Activated T-helper 1 cell treated with anti-CD3 and anti-CD28 coated beads, Interleukin-12 subunit alpha, Interleukin-12 subunit beta, Interleukin-2, Interleukin-4 antibody, amounts not matched to agents 30 ng/mL and 10 ng/mL and 1 ng/mL, durations not matched to agents 14 hours and 24 hours and 36 hours (primary cell): ENCODE measurements at places on chromosomes 11 and 22. TPM values are rescaled to one million over a fixed set of nuclear protein-coding genes. Genes with fewer than 3 reads are reported as not detected.
A peak's percentile ranks its signal among the peaks of the same experiment; 100 is the strongest.

DNA sequence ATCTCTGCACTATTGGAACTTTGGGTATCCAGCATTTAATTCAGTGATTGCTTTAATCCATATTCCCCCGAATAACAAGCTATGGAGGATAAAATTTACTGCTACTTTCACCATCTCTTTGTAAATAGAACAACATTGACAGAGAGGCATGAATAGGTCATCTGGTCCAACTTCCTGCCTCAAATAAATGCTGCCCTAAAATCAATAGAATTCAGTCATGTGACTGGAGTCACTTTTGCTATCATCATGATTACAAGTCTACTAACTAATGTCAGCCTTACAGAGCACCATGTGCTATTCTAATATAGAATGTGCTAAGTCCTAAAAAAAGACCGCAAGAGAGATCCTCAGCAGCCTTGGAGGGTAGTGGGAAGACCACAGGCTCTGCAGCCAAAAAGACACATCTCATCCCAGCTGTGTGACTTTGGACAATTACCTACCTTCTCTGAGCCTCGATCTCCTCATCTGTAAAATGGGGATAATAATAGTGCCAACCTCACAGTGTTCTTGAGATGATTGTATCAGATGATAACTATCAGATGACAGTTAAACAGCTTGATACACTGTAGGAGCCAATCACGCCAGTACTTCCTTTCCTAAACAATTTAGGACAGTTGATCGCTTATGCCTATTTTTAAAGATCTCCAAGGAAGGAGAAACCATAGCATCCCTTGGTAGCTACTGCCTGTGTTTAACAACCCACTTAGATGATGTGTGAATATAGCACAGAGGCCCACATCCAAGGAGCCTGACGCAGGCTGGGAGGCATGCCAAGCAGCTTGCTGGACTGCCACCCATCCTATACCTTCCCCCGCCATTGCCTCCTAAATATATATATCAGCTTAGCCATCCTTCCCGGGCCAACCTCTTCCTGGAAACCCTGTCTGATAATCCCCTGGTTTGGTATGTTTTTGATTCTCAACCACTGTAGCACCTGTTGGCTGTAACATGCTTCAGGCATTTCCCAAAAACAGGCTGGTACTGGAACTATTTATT, 77.3 kb upstream of the PHF21A start:
- no peaks in the 10 kb centered on the region for H3K4me1 ChIP-seq
- H3K36me3 ChIP-seq, result no peaks in the 10 kb centered on the region
- no peak for DNase-seq
- peaks cover 14% of the 10 kb centered on the region for H3K27me3 ChIP-seq
- H3K27ac ChIP-seq, result no peak overlapping the region

GRCh38 chr22:20807315-20807752, 33.4 kb downstream of the SERPIND1 start:
- H3K4me1 ChIP-seq, result peaks cover 15% of the 10 kb centered on the region
- no peak overlapping the region for H3K4me3 ChIP-seq
- no peaks in the 10 kb centered on the region for H3K27me3 ChIP-seq
- H3K36me3 ChIP-seq, result peaks cover 41% of the 10 kb centered on the region
- H3K27ac ChIP-seq, result no peak overlapping the region

Gene SGSM1
- total RNA-seq, result 0.13 and 0.64 TPM in 2 replicates

DNA sequence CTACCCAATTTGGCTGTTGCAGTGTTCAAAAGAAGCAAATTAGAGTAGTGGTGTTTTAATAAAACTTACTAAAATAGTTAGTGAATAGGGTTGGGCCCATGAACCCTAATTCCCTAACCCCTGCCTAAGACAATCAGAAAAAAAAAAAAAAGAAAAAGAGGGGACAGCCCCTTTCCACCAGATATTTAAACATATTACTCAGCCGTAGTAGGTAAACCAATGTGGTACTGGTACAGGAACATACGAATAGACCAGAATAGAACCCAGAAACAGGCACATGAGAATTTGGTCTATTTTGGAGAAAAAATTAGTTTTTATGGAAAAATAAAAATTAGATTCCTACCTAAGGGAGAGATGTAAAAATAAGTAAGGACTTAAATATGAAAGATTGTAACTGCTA, 38.6 kb downstream of the MMP7 start:
- H3K4me1 ChIP-seq, result peaks cover 58% of the 10 kb centered on the region
- H3K36me3 ChIP-seq, result no peaks in the 10 kb centered on the region
- no peak overlapping the region for H3K4me3 ChIP-seq
- no peak for DNase-seq
- H3K27me3 ChIP-seq, result peaks cover 2% of the 10 kb centered on the region

Gene USH1C
- not detected in 2 replicates for total RNA-seq

DNA sequence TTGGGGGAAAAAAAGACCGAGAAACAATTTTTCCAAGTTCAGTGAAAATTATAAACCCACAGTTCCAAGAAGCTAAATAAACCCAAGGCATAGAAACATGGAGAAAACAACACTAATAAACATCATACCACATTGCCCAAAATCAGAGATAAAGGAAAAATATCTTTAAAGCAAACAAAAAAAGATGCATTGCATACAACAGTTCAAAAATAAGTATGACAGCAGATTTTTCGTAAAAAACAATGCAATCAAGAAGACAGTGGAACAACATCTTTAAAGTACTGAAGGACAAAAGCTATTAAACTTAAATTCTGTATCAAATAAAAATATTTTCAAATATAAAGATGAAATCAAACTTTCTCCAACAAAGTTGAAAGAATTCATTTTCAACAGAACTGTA, 921.3 kb downstream of the METTL15 start:
- H3K27me3 ChIP-seq, result no peaks in the 10 kb centered on the region
- no peaks in the 10 kb centered on the region for H3K4me1 ChIP-seq
- no peak overlapping the region for H3K4me3 ChIP-seq
- no peaks in the 10 kb centered on the region for H3K36me3 ChIP-seq

DNA sequence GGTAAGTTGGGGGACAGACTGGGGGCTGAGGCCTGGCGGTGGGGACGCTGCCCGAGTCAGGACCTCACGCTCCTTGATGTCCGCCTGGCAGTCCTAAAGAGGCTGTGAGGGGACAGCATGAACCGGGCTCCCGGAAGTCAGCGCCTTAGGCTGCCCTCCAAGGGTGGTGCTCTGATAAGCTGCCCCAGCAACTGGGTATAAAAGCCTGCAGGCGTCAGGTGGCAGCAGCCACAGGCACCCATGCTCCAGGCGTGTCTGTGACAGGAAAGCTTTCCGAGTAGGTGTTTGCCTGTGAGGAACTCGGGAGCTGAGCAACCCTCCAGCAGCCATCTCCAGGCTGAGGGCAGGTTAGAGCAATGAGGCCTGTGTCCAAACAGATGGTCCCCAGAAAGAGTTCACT, 53.0 kb downstream of the ST3GAL4 start:
- no peak overlapping the region for H3K4me3 ChIP-seq
- no peak overlapping the region for H3K27ac ChIP-seq
- no peaks in the 10 kb centered on the region for H3K27me3 ChIP-seq
- H3K4me1 ChIP-seq, result no peaks in the 10 kb centered on the region

DNA sequence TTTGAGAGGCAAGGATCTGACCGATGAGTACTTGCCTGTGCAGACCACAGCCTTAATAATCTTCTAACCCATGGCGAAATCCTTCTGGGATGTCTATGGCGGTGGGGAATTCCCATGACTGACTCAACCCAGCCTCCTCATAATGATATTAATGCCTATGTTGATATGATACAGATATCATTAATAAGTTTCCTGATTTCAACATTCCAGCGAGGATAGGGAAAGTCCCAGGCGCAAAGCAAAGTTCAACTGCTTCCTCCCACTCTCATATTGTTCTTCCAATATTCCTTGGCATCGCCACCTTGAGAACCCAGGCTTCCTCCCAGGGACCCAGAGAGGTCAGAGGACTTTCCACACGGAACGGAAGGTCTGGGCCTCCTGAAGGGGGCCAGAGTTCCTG, 110.3 kb upstream of the TMEM45B start:
- no peaks in the 10 kb centered on the region for H3K36me3 ChIP-seq
- no peak overlapping the region for H3K4me3 ChIP-seq
- DNase-seq, result no peak

Gene NXPE4
- total RNA-seq, result not detected in 2 replicates

Gene FUT4
- total RNA-seq, result 8.0 and 8.6 TPM in 2 replicates

Gene TMPRSS4
- not detected in 2 replicates for total RNA-seq

- no peaks in the 10 kb centered on the region for H3K36me3 ChIP-seq
- H3K4me3 ChIP-seq, result no peak overlapping the region
- H3K27ac ChIP-seq, result no peak overlapping the region
- DNase-seq, result no peak
- H3K27me3 ChIP-seq, result no peaks in the 10 kb centered on the region
These were observed 9.4 kb downstream of the CCDC188 start for GRCh38 chr22:20141186-20142077.

Gene MPZL3
- 63.5 and 69.3 TPM in 2 replicates for total RNA-seq

DNA sequence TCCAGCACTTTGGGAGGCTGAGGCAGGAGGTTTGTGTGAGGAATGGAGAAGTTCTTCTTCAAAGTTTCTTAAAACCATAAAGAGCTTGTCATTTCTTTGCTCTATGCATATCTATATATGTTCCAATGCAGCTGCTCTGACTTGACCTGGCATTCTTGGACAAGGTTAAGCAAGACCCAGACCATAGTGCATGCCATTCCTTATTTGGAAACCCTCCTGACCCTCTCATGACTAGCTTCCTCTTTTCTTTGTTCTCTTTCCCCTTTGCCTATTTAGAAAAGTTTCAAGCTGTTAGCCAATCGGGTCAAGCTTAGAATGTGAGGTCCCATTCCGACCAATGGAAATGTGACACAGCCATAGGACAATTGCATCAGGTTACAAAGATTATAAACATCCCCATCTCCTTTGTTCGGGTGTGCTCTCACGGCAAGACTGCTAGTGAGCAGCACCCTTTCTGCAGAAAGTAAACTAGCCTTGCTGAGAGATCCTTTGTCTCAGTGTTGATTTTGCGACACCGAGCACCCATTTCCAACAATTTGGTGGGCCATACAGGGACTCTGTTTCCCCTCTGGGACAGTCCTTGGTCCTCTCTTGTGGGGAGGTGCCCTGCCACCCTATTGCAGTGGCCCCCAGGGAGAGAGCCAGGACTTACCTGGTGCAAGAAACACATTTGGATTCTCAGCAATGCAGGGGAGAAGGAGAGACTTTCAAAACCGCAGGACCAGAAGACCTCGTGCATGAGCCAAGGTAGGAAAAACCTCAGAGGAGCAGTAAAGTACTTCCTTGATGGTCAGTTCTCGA, 39.9 kb upstream of the ANO1 start:
- no peak overlapping the region for H3K27ac ChIP-seq
- no peaks in the 10 kb centered on the region for H3K36me3 ChIP-seq
- H3K4me3 ChIP-seq, result no peak overlapping the region
- no peaks in the 10 kb centered on the region for H3K4me1 ChIP-seq
- H3K27me3 ChIP-seq, result peaks cover 4% of the 10 kb centered on the region
- DNase-seq, result no peak

Gene C11orf91
- total RNA-seq, result 0.23 TPM in 1 of 2 replicates, not detected in the other

Gene IL18BP
- total RNA-seq, result 15.6 and 18.5 TPM in 2 replicates

Gene PARVB
- total RNA-seq, result 91.6 and 91.7 TPM in 2 replicates

- H3K27ac ChIP-seq, result peak overlapping the region; percentile 49
- H3K4me3 ChIP-seq, result peak overlapping the region; percentile 51
- H3K36me3 ChIP-seq, result peaks cover 28% of the 10 kb centered on the region
- H3K27me3 ChIP-seq, result no peaks in the 10 kb centered on the region
- peaks cover 70% of the 10 kb centered on the region for H3K4me1 ChIP-seq
These were observed 1.4 kb upstream of the LIF start for GRCh38 chr22:30247974-30248373.

Gene OOSP4B
- not detected in 2 replicates for total RNA-seq

DNA sequence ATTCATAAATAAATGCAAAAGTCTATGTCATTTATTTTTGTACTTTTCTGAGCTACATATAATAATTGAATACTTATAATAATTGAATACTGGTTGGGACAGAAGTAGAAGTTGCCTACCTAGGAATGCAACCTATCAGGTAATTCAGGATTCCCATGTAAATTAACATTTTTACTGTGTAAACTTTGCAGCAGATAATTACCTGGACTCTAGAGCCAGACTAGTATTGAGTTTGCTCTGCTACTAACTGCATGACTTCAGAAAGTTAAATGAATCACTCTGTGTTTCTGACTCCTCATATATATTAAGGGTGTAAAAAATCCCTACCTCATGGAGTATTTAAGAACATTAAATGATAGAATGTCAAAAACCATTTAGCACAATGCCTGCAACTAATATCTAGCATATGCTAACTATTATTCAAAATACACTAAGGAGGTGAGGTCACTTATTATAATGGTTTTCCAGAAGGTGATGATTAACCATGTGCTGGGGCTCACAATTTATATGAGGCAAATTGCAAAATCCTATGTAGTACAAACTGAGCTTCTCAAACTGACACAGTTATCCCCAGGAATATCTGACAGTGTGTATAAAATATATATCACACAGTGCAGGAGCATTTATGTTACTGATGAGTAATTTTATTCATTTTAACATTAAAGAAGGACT, 138.1 kb upstream of the ANO3 start:
- H3K27ac ChIP-seq, result no peak overlapping the region
- no peaks in the 10 kb centered on the region for H3K4me1 ChIP-seq
- no peak overlapping the region for H3K4me3 ChIP-seq
- H3K27me3 ChIP-seq, result no peaks in the 10 kb centered on the region
- no peaks in the 10 kb centered on the region for H3K36me3 ChIP-seq

Gene HPS5
- 19.9 and 21.4 TPM in 2 replicates for total RNA-seq

DNA sequence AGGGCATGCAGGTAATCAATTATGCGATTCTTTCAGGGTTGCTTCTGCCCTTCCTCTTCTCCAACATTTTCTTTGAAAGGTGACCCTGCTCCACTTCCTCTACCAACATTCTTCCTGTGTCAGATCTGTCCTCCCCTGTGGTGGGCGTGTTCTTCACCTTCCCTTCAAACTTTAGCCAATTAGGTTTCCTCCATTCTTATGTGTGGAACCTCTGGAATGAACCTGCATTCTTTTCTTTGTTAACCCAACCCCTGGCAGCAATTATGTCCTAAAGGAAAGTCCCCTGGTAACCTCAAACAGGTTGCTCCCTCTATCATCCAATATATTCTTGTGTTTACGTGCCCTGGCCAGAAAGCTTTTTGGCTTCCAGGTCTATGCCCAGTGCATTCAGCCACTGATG, 22.4 kb downstream of the KIRREL3 start:
- no peaks in the 10 kb centered on the region for H3K4me1 ChIP-seq
- H3K27me3 ChIP-seq, result no peaks in the 10 kb centered on the region
- H3K36me3 ChIP-seq, result no peaks in the 10 kb centered on the region
- DNase-seq, result no peak
- H3K4me3 ChIP-seq, result no peak overlapping the region

DNA sequence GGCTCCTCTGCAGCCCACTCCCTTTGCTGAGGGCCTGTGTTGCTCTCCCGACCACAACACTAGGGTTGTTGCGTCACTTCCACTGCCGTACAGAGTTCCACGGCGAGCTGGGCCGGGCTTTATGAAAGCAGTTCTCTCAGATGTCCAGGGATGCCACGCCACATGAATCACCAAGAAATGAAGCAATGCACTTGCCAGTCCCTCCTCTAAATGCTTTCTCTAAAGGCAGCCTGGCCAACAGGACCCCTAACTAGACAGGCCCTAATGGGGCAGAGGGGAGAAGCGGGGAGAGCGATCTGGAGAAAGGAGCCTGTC, 188.7 kb downstream of the CTTN start:
- H3K4me3 ChIP-seq, result no peak overlapping the region
- H3K4me1 ChIP-seq, result peaks cover 16% of the 10 kb centered on the region
- H3K36me3 ChIP-seq, result no peaks in the 10 kb centered on the region

GRCh38 chr11:1382831-1383607, 6.7 kb upstream of the BRSK2 start:
- peak overlapping the region; percentile 73 for H3K27ac ChIP-seq
- H3K4me3 ChIP-seq, result peak overlapping the region; percentile 76
- no peaks in the 10 kb centered on the region for H3K36me3 ChIP-seq
- peaks cover 31% of the 10 kb centered on the region for H3K27me3 ChIP-seq
- peak; percentile 55 for DNase-seq
